ENCODE measurements at places on chromosomes 3 and 15.

DNA sequence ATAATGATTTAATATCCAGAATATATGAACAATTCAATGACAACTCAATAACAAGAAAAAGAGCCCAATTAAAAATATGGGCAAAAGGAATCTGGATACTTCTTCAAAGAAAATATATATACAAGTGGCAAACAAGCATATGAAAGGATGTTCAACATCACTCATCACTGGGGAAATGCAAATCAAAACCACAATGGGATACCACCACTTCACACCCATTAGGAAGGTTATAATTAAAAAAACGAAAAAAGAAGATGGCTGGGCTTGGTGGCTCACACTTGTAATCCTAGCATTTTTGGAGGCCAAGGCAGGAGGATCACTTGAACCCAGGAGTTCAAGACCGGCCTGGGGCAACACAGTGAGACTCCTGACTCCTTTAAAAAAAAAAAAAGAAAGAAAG is 4.1 kb downstream of the CCDC12 start:
- no peak for DNase-seq
- H3K27me3 ChIP-seq, result no peaks in the 10 kb centered on the region
- H3K4me3 ChIP-seq, result no peak overlapping the region
- H3K36me3 ChIP-seq, result peaks cover 16% of the 10 kb centered on the region
- no peak overlapping the region for H3K27ac ChIP-seq

DNA sequence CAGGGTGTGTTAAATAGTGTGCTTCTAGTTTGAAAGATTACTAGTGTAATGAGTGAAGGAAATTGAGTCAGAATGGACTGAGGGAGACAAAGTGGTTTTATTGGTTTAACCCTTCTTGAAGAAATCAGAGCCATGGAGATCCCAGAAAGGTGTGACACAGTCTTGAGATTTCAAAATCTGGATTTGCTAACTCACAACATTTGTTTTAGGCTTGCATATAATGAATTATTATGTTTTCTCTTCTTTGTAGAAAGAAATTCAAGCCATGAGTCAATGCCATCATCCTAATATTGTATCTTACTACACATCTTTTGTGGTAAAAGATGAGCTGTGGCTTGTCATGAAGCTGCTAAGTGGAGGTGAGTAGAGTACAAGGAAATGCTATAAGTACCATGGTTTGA is 25.1 kb downstream of the OXSR1 start:
- no peaks in the 10 kb centered on the region for H3K27me3 ChIP-seq
- no peak overlapping the region for H3K4me3 ChIP-seq
- peak overlapping the region; percentile 37 for H3K27ac ChIP-seq
- H3K36me3 ChIP-seq, result peaks cover 28% of the 10 kb centered on the region
- no peak for DNase-seq

- no peak overlapping the region for H3K27ac ChIP-seq
- DNase-seq, result no peak
- H3K36me3 ChIP-seq, result no peaks in the 10 kb centered on the region
- H3K4me1 ChIP-seq, result no peaks in the 10 kb centered on the region
- H3K27me3 ChIP-seq, result peaks cover 9% of the 10 kb centered on the region
Observed at GRCh38 chr3:126151562-126152302, 28.7 kb downstream of the ALDH1L1 start.

GRCh38 chr15:66839506-66840112 is 137.6 kb downstream of the SMAD6 start:
- H3K4me1 ChIP-seq, result peaks cover 6% of the 10 kb centered on the region
- DNase-seq, result no peak
- H3K27me3 ChIP-seq, result no peaks in the 10 kb centered on the region
- no peaks in the 10 kb centered on the region for H3K36me3 ChIP-seq
- H3K27ac ChIP-seq, result no peak overlapping the region
- H3K4me3 ChIP-seq, result no peak overlapping the region

GRCh38 chr15:95019907-95020306 is 788.5 kb downstream of the MCTP2 start:
- H3K4me3 ChIP-seq, result no peak overlapping the region
- H3K4me1 ChIP-seq, result peaks cover 13% of the 10 kb centered on the region
- no peaks in the 10 kb centered on the region for H3K36me3 ChIP-seq
- H3K27ac ChIP-seq, result no peak overlapping the region
- H3K27me3 ChIP-seq, result no peaks in the 10 kb centered on the region

DNA sequence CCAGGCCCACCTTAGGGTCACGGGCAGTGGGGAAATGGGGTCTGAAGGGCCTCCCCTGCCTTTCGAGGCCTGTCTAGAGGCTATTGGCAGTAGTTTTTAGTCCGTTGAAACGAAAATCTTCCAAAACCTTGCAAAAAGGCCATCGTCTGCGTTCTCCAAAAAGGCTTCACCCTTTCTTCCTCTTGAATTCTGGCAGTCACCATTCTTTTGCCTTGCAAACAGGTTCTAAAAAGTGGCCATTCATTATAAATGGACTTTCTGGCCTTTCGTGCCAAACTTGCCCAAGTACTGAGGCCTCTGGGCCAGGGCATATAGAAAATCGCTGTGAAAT is 367 bp upstream of the TARS3 start:
- no peak overlapping the region for H3K27ac ChIP-seq
- H3K4me3 ChIP-seq, result peak overlapping the region; percentile 35
- H3K27me3 ChIP-seq, result no peaks in the 10 kb centered on the region
- no peak for DNase-seq
